Activated T-helper 17 cell treated with anti-CD3 and anti-CD28 coated beads, Interleukin-2, amount 50 U/mL, for 72 hours (primary cell): ENCODE measurements at places on chromosomes 3 and 15. TPM values are rescaled to one million over a fixed set of nuclear protein-coding genes. Genes with fewer than 3 reads are reported as not detected.

DNA sequence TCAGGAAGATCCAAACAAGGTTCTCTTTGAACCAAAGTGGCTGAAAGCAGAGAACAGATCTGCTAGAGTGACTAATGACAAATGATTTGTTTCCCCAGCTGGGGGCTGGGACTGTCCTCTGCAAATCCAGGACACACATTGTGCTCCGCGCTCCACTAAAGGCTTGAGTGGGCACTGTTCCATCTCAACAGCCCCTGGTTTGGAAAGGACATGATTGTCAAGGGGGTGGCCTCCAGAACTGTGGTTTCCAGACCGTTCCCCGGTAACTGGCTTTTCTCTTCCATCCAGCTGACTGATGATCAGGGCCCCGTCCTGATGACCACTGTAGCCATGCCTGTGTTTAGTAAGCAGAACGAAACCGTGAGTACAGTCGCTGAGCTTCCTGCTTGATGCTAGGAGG, 91.0 kb downstream of the LRTM1 start:
- no peak overlapping the region for H3K4me3 ChIP-seq
- H3K27ac ChIP-seq: no peak overlapping the region
- no peaks in the 10 kb centered on the region for H3K36me3 ChIP-seq
- no peaks in the 10 kb centered on the region for H3K27me3 ChIP-seq
- no peaks in the 10 kb centered on the region for H3K4me1 ChIP-seq
- no peak for ATAC-seq

GRCh38 chr15:32029409-32029861, 880 bp upstream of the CHRNA7 start:
- ATAC-seq: no peak
- no peaks in the 10 kb centered on the region for H3K36me3 ChIP-seq
- H3K4me1 ChIP-seq: no peaks in the 10 kb centered on the region
- no peak overlapping the region for H3K27ac ChIP-seq
- peak overlapping the region; percentile 43 for H3K4me3 ChIP-seq

DNA sequence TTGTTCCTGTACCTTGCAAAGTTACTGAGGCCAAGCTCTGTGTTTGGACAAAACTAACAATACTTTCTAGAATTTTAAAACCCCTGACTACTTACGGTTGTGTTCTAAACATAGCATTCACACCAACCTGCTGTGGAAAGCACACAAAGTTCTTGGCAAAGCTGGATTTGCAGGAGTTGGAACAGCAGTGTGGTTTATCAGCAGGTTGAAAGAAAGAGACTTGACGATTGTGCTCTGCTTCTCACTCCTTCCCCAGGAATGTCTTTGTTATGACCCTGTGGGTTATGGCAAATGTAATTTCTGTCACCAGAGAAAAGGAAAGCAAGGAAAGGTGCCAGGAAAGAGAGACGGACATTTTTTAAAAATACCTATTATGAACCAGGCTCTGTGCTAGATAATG, 165.5 kb upstream of the TGFBR2 start:
- no peaks in the 10 kb centered on the region for H3K36me3 ChIP-seq
- H3K27me3 ChIP-seq: no peaks in the 10 kb centered on the region
- no peak overlapping the region for H3K4me3 ChIP-seq
- peaks cover 4% of the 10 kb centered on the region for H3K4me1 ChIP-seq
- H3K27ac ChIP-seq: no peak overlapping the region

DNA sequence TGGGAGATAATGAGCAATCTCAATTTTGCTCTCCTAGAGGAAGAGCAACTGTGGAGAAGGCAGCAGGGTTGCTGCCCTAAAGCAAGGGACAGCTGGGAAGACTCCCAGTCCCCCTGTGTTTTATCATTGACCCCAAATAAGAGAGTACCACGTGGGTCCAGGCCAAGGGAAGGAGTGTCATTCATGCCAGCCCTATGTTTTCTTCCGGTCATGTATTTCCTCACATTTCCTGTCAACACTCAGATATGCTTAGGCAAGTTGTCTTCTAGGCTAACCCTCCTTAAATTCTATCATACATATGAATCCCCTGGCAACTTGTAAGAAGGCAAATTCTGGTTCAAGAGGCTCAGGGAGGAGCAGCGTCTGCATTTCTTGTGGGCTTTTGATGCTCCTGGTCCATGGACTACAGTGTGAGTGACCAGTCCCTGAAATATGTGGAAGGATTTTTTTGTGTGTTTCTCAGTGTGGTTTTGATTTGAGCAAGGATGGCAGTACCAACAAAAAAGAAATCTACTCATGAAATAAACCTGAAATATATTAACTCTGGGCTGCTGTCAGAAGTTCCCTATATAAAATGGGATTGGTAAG, 31.9 kb upstream of the RPP14 start:
- H3K4me1 ChIP-seq: no peaks in the 10 kb centered on the region
- no peak for ATAC-seq
- H3K27ac ChIP-seq: no peak overlapping the region
- H3K4me3 ChIP-seq: no peak overlapping the region
- H3K27me3 ChIP-seq: no peaks in the 10 kb centered on the region
- peaks cover 41% of the 10 kb centered on the region for H3K36me3 ChIP-seq

DNA sequence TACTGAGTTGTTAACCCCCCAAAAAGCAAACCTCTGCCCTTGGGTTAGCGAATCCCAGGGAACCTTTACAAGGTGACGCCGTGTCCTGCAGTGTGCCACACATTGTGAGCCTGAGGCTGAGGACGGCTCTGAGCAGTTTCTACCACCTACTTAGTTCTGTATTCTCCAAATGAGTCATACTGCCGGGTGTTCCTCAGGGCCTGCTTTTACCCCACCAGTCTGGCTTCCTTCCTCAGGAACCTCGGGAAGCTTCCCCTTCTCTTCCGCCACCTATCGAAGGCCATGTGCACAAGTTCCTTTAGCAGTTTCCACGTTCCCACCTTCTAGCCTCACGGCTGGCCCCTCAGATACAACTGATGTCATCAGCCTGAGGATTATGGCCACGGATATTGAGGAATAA, 384.0 kb upstream of the TPM1 start:
- H3K27ac ChIP-seq: no peak overlapping the region
- peaks cover 14% of the 10 kb centered on the region for H3K27me3 ChIP-seq
- peak; percentile 95 for ATAC-seq

DNA sequence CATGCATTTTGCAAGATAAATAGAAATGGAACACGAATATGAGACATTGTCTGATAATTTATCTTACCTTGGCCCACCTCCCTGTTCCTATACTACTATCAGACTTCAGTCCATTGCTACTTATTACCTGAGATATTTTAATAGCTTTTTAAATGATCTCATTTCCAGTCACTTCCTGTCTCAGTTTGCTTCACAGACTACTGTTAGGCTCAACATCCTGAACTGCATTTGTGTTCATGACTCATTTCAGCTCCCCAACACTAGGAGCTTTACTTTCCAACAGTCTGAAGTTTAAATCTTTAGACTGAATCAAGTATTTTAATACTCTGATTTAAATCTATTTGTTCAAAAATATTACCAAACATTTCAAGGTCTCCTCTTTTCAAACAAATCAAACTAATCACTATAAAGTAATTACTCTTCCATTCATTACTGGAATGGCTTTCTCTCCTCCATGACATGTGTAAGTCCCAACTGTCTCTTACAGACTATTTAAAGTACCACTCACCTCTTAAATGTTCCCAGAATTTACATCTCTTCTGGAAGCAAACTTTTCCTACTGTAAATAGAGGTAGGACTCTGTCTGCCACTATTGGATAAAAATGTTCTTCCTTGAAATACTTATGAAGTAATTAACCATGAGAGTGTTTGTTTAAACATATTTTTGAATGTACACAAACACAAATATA, 1277.6 kb downstream of the ZPLD1 start:
- H3K36me3 ChIP-seq: no peaks in the 10 kb centered on the region
- H3K4me1 ChIP-seq: no peaks in the 10 kb centered on the region
- H3K27me3 ChIP-seq: no peaks in the 10 kb centered on the region
- no peak overlapping the region for H3K27ac ChIP-seq

Gene SPTBN5
- total RNA-seq: 4.9 TPM

- no peaks in the 10 kb centered on the region for H3K27me3 ChIP-seq
- no peak overlapping the region for H3K4me3 ChIP-seq
- H3K27ac ChIP-seq: no peak overlapping the region
- ATAC-seq: no peak
Observed at GRCh38 chr3:63538919-63539318, 113.6 kb upstream of the SNTN start.

- no peaks in the 10 kb centered on the region for H3K36me3 ChIP-seq
- no peaks in the 10 kb centered on the region for H3K4me1 ChIP-seq
- H3K4me3 ChIP-seq: no peak overlapping the region
- ATAC-seq: no peak
- peaks cover 3% of the 10 kb centered on the region for H3K27me3 ChIP-seq
Observed at GRCh38 chr3:56064684-56065083, 403.6 kb downstream of the ERC2 start.

GRCh38 chr3:14452740-14453710, 50.6 kb downstream of the SLC6A6 start:
- H3K4me3 ChIP-seq: no peak overlapping the region
- peaks cover 5% of the 10 kb centered on the region for H3K4me1 ChIP-seq
- H3K36me3 ChIP-seq: peaks cover 96% of the 10 kb centered on the region
- no peak for ATAC-seq

DNA sequence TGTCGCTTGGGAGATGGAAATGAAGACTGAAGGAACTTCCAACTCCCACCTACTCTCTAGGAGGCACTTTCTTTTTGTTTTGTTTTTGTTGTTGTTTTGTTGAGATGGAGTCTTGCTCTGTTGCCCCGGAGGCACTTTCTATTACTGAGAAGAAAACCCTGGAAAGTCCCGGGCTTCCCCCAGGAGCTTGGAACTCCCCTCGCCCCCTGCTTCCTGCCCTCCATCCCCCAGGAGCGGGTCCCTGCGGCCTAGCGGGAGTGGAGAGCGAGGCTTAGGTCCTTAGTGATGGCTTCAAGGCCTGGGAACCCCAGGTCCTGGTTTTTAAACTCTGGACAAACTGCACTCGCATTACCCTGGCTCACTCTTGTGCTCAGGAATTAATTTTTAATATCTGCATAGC, 195.7 kb downstream of the OCA2 start:
- H3K4me3 ChIP-seq: no peak overlapping the region
- ATAC-seq: no peak
- H3K27ac ChIP-seq: no peak overlapping the region
- no peaks in the 10 kb centered on the region for H3K36me3 ChIP-seq
- H3K27me3 ChIP-seq: peaks cover 3% of the 10 kb centered on the region

DNA sequence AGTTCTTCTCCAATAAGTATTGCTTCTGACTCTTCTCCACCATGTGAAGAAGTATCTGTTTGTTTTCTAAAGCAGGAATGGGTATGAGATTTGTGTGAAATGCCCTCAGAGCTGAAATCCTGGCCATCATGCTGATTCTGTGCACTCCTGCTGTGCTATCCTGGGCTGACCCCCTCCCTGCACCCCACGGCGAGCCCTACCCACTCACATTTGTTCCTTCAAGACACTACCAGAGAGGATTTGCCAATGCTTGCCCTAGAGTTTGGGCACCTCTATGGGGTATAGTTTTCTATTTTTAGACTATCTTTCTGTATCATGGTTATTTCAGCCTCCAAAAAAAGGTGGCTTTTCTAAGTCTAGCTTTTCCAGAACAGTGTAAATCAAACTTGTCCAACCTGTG, 18.5 kb downstream of the TXNRD3 start:
- H3K4me3 ChIP-seq: no peak overlapping the region
- H3K27me3 ChIP-seq: peaks cover 7% of the 10 kb centered on the region
- H3K4me1 ChIP-seq: no peaks in the 10 kb centered on the region
- no peaks in the 10 kb centered on the region for H3K36me3 ChIP-seq
- no peak overlapping the region for H3K27ac ChIP-seq

GRCh38 chr15:101047301-101047781, 128.2 kb downstream of the LRRK1 start:
- no peak overlapping the region for H3K4me3 ChIP-seq
- no peak overlapping the region for H3K27ac ChIP-seq
- H3K27me3 ChIP-seq: peaks cover 10% of the 10 kb centered on the region
- H3K4me1 ChIP-seq: no peaks in the 10 kb centered on the region
- no peaks in the 10 kb centered on the region for H3K36me3 ChIP-seq

GRCh38 chr3:27540231-27540630, 56.0 kb upstream of the SLC4A7 start:
- H3K27ac ChIP-seq: no peak overlapping the region
- no peak overlapping the region for H3K4me3 ChIP-seq
- H3K27me3 ChIP-seq: no peaks in the 10 kb centered on the region
- H3K4me1 ChIP-seq: peaks cover 10% of the 10 kb centered on the region

- H3K4me3 ChIP-seq: peak overlapping the region; percentile 63
- no peaks in the 10 kb centered on the region for H3K27me3 ChIP-seq
- no peak overlapping the region for H3K27ac ChIP-seq
- H3K36me3 ChIP-seq: no peaks in the 10 kb centered on the region
Observed at GRCh38 chr15:59791755-59792154, 102.6 kb upstream of the BNIP2 start.

DNA sequence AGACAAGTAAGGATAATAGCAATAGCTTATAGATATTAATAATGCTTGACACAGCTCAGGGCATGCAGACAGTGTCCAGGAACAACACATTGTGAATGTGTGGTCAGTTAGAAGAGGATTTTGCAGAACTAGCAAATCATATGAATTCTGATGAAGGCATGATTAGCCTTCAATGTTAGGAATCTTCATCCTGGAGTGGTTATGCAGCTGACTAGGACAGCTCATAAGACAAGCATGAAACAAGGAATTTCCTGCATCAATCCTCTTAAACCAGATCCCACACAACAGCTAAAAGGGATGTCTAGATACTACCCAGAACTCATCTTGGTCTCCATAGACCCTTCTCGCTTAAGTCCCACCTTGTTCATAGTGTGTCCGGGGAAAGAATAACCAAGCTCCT, 499.0 kb upstream of the ATP11B start:
- no peaks in the 10 kb centered on the region for H3K27me3 ChIP-seq
- no peaks in the 10 kb centered on the region for H3K36me3 ChIP-seq
- no peak overlapping the region for H3K4me3 ChIP-seq

GRCh38 chr3:171977441-171977840, 61.9 kb upstream of the FNDC3B start:
- H3K36me3 ChIP-seq: no peaks in the 10 kb centered on the region
- no peak for ATAC-seq
- no peak overlapping the region for H3K27ac ChIP-seq

Gene NEK11
- 3.1 TPM for total RNA-seq

DNA sequence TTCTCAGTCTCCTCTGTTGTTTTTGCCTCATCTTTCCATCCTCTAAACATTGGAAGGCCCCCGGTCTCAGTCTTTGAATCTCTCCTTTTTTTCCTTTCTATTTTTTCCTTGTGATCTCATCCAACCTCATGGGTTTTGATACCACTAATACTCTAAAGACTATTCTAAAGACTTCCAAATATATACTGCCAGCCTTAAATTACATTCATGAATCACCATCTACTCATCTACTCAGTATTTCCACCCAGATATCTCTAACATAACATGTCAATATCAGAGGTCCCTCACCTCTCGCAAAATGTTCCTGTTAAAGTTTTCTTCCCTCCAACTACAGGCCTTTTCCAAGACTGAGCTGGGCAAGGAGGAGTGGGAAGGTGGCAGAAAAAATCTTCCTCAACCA, 282.5 kb upstream of the TTC14 start:
- no peak overlapping the region for H3K27ac ChIP-seq
- ATAC-seq: no peak
- no peaks in the 10 kb centered on the region for H3K36me3 ChIP-seq
- H3K27me3 ChIP-seq: no peaks in the 10 kb centered on the region
